ENCODE measurements at places on chromosomes 12 and 14. TPM values are rescaled to one million over a fixed set of nuclear protein-coding genes. Genes with fewer than 3 reads are reported as not detected.

- DNase-seq, result no peak
Observed at GRCh38 chr14:40417777-40418401, 985.7 kb upstream of the FBXO33 start.

GRCh38 chr12:75549989-75550388 is 38.6 kb upstream of the KRR1 start:
- no peak for DNase-seq

GRCh38 chr14:32947792-32948191 is 9.1 kb downstream of the NPAS3 start:
- DNase-seq, result no peak

DNA sequence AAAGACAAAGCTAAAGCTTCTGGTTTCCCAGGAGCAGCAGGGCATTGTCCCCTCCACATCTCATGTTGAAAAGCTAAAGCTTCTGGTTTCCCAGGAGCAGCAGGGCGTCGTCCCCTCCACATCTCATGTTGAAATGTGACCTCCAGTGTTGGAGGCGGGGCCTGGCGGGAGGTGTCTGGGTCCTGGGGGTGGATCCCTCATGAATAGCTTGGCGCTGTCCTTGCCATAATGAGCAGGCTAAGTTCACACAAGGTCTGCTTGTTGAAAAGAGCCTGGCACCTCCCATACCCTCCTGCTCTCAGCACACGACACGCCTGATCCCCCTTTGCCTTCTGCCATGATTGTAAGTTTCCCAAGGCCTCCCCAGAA is 123.7 kb downstream of the PIWIL1 start:
- DNase-seq, result no peak

DNA sequence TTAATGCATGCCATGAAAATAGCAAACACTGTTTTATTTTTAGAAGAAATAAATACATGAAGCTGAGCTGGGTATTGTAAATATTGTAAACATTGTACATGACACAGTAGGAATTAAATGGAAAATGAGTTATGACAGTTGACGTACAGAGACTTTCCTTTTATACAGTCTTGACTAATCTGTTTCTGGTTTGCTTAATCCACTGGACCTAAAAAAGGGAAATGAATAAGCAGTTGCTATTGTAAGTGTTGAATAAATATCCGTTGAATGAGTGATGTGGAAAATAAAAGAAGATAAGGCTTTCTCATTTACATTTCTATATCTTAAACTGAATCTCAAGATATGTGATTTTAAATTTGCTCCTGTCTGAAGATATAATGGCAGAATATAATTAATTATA is 15.0 kb downstream of the PMCH start:
- no peak for DNase-seq

DNA sequence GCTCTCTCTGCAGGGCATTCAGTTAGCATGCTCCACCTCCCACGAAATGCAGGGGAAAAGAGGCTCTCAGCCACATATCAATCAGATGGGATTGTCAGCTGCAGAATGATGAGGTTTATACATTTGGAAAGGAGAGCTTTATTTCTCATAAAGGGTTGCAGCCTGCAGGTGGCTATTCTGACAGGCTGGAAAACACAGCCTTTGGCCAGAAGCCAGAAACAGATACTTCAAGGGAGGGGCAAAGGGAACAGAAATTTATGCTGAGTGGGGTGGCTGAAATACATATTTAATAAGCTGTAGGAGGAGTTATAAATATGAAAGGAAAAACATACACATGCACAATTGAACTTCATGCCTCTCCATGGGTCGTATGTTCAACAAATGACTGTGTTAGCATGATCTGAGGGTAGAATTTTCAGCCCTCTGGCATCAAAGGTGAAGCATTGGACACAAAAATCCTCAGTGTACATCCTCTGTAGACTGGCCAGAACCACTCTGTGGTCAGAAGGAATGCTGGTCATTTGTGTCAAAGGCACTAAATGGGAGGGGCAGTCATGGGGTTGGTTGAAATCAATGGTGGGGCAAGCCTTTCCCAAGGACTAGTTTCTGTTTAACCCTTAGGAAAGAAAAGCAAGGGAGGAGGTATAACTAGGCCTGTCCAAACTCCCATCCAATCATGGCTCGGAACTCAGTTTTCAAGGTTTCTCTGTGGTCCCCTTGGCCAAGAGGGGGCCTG is 62.4 kb downstream of the TMX1 start:
- no peak for DNase-seq

- DNase-seq, result no peak
Observed at GRCh38 chr12:66159123-66159522, 10.7 kb downstream of the TMBIM4 start.

GRCh38 chr12:52539083-52539820 is 13.7 kb downstream of the KRT71 start:
- DNase-seq, result peak; percentile 69

GRCh38 chr14:20180486-20180885 is 10.2 kb upstream of the OR11G2 start:
- no peak for DNase-seq

DNA sequence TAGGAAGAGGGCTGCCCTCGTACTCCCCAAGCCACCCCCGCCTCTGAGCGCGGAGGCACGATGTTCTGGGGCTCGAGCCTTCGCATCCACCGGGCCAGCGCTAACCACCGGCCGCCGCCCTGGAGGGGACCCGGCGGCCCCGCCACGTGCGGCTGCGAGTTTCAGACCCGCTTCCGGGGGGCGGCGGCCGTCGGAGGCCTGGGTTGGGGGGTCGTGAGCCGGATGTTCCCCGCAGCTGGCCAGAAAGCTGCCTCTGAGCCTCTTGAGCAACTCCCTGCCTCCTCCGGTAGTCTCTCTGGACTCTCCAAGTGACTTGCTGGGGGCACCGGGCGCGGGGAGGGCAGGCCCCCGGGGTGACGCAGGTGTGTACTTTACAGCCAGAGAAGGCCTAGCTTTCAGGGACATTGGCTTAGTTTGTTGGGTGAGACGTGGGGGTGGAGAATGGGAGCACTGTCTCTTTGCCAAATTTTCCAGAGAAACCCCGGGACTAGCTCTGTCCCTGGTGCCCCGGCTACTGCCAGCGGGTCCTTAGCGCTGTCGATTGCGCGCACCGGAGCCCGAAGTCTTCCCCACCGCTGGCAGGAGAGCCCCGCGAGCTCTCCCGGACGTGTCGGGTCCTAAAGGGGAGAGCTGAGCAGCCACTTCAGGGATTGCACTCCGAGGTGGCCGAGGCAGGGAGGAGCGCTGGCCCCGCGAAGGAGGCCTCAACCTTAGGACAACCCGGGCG is 15.6 kb downstream of the OTX2 start:
- DNase-seq, result no peak

DNA sequence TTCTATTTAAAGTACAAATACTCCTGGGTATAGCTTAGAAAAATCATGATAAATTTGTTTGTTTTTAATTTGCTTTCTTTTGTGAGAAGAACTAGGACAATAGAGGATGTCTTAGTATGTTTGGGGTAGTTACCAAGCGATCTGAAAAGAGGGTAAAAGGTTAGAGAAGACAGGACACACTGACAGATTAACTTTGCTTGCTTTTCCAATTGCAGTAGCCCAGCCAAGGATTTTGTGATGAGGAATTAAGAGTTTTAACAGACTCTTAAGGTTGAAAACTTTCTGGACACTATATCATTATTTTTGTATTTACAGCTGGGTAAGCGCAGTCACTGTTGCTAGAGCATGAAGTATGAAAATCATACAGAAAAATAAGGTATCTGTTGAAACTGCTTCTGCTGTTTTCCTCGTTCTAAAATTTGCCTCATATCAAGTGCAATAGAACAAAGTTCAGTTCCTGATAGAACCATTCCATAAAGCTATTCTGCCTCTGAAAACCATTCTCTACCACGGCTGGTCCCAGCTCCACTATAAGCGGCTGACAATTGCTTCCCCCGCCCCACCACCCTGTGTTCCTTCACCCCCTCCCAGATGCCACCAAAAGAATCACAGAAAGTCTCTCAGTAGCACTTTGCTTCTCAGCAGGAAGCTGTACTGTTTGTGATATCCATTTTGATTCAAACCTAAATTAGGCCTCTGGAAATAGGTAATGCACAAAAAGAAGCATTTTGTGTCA is 413.4 kb downstream of the BCAT1 start:
- no peak for DNase-seq

GRCh38 chr12:82515652-82516051 is 157.3 kb downstream of the METTL25 start:
- no peak for DNase-seq

DNA sequence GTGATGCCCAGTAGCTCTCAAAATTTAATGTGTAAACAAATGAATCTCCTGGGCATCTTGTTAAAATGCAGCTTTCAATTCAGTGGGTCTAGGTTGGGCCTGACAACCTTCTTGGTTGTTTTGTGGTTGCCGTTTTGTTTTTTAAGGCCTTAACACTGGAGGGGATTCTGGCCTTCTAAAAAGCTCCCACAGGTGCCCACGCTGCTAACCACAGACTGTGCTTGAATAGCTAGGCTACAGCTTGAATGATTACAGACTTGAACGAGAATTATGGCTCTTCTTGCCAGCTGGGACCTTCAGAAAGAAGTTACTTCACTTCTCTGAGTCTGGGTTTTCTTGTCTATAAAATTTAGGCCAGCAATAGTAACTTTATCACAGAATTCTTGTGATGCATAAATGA is 1.3 kb upstream of the FLVCR2 start:
- no peak for DNase-seq

DNA sequence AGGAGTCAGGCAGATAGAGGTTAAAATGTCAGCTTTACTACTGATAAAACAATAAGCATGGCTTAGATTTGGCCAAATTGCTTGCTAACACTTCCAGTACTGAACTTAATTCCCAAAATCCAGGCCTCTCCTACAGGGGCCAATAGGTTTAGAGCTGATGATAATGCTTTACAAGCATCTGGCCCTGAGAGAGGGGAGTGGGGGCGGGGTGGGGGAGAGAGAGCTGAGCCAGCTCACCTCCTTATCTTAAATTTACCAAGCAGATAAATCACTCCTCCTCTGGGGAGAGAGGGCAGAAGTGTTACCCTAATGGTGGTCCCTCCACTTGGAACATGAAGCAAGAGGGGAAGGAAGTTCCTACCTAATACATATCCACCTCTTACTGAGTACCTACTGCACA is 182.2 kb upstream of the CRY1 start:
- DNase-seq, result no peak

DNA sequence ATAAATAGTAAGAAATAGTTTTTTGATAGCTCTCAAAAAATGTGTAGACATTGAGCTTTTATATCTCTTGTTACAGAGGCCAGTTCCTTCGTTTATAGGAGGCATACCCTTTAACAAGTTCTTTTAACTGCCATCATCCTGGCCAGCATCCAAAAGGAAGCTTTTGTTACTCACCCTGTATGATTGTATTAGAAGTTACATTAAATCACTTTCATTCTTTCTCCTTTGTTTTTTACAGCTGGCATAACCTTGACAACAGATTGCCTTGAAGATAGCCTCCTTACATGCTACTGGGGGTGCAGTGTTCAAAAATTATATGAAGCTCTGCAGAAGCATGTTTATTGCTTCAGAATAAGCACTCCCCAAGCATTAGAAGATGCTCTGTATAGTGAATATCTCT is 20.1 kb downstream of the CGRRF1 start:
- peak; percentile 73 for DNase-seq

DNA sequence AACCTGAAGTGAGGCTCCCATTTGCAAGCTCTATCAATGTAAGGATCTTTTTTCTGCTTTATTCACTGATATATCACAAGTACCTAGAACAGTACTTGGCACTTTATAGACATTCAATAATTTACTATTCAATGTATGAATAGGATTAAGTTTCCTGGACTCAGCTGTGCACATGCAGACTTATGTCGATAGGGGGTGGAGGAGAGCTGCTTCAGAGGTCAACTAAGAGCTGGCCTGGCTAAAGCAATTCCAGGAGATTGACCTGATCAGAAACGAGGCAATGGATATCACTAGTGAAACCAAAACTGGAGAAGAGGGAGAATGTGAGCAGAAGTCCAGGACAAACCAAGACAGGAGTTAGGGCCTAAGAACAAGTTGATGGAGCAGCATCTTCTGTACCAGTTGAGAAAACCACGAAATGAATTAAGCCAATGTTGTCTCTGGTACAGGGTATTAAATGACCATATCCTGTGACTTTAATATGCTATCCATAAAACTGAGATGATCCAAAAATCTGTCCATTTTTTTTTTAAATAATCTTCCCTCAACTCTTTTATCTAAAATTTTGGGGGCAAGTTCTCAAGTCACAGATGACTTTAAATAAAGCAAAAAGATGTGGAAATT is 169.2 kb downstream of the PIK3C2G start:
- DNase-seq, result peak; percentile 23

- no peak for DNase-seq
Observed at GRCh38 chr12:131487388-131488124, 223.3 kb upstream of the SFSWAP start.

DNA sequence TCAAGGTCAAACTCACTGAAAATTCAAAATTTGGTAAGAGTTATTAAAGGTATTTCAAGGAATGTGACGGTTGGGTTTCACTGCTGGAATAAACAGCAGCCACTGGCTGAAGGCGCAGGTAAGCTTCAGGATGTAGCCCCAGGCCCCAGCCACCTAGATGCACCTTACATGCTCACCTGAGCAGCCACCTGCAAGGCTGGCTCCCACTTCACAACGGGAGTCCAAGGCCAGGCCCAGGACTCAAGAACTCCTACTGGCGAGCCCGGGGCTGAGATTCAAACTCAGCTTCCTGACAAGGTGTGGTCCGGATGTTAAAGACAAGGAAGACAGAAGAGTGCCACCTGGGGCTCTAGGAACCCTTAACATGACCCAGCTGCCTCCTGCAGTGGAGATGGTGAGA is 78.4 kb downstream of the ITPK1 start:
- peak; percentile 31 for DNase-seq

DNA sequence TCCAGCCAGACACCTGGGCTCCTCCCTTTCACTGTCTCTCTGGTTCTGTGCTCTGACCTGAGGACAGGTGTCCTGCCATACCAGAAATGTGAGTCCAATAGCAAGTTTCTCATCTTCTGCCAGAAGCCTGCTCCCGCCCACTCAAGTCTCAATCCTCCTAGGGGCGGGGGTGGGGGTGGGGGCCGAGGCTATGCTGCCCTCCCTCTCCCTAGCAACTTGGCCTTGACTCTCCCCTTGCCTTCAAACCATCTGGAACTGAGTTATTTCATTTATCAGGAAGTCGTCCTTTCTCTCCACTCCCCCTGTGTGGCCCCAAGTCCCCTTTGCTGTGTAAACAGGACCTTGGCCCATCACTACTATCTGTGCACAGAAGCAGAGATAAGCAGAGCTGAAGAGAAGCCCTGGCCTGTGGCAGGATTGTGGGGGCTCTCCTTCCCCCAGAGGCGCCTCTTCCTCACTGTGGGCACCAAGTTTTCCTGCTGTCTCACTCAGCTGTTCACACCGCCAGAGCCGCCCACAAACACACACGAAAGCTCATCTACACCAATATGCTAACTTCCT is 117.1 kb downstream of the DPF3 start:
- no peak for DNase-seq

- DNase-seq, result peak; percentile 46
Observed at GRCh38 chr12:1488908-1489381, 105.4 kb downstream of the FBXL14 start.

- DNase-seq, result peak; percentile 66
Observed at GRCh38 chr12:113135178-113136127, at the start of gene RASAL1. RASAL1 (minus strand) TSS chr12:113135761; CDS start chr12:113135462, 299 bp downstream.

GRCh38 chr14:45201905-45202304 is 51.1 kb downstream of the MIS18BP1 start:
- DNase-seq, result no peak

CMA1 gene
- total RNA-seq, result not detected

PLEKHG7 gene
- total RNA-seq, result not detected

TMEM119 gene
- total RNA-seq, result 362 TPM

TMEM260 gene
- 16.5 TPM for total RNA-seq

DPPA3 gene
- total RNA-seq, result not detected

DHRS4 gene
- 31.5 TPM for total RNA-seq

AKAP5 gene
- total RNA-seq, result 0.59 TPM

ESPL1 gene
- 0.72 TPM for total RNA-seq

EVL gene
- 16.6 TPM for total RNA-seq

PHLDA1 gene
- total RNA-seq, result 136 TPM

CAPS2 gene
- 10.5 TPM for total RNA-seq

LGMN gene
- total RNA-seq, result 89.4 TPM

TRIM9 gene
- 1.1 TPM for total RNA-seq
